ENCODE measurements at places on chromosomes 2 and 18.

DNA sequence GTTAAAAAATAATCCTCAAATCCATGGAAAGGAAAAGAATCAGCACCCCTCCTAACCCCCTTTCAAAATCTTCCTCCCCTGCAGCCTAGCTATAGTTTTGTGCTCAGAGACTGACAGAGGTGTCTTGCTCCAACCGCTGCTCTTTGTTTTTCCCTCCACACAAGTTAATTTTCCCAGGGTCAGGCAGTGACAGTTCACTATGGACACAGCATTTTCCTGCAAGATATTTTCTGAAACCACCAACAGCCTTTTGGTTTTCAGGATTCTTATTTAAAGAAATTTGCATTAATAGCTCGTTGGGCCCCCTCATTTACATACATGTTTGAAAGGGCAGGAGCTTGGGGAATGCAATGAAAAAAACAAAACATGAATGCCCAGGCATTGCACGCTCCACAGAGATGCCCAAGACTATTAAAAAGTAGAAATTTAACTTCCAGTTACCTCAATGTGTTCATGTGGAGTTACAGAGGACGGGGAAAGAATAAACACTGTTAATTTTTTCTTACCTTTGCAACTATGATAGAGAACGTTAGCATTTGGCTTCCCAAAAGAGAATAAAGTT is 71.4 kb upstream of the CXCR4 start:
- DNase-seq = no peak

DNA sequence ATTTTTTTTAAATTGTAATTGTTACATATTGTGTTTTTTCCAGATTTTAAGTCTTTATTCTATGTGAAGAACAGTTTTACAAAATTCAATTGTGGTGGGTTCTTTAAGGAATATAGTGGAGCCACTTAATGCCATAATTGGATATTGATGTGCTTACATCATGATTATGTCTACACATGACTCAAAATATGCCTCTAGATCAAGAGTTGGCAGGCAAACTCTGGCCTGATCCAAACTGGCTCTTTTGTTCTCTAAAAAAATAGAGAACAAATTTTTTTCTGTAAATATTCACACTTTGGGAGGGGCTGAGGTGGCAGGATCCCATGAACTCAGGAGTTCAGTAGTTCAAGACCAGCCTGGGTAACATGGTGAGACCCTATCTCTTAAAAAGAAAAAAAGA is 8.3 kb downstream of the EHBP1 start:
- DNase-seq = no peak

DNA sequence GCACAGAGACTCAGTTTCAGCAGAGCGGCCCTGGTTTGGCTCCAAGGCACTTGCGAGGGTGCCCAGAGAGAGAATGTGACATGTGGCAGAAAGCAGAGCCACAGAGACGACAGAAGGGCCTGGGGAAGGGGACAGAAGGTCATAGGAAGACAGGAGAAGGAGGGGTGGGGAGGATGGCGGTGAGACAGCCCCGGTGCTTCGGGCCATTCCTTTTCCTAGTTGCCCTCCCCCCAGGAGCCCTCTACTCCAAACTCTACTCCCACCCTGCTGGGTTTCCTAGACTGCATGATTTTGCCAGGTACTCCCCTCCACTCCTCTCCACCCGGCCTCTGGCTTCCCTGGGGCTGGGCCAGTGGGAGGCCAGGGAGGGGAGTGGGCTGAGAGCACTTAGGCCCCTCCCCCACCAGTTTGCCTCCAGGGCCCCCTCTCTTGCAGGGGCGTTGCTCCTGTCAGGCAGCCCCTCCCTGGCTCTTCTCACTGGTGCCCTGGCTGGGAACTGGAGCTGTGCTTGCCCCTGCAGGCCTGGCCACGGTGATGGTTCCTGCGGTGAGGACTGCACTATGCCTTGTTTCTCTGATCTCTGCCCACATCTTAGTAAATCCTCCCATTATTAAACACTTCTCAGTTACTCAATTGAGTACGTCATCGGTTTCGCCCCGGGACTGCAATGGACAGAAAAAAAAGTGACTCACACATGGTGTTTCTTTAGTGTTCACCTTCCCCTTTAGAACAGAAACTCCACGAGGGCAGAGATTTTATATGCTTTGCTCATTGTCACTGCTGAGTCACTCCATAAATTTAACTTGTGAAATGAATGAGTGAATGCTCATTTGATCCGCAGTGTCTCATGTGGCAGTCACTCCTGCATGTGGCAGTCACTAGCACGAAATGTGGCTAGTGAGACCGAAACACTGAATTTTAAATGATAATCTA is 58.7 kb upstream of the SP3 start:
- no peak for DNase-seq

GRCh38 chr2:55047677-55048299 is 2.5 kb downstream of the RTN4 start:
- DNase-seq = no peak

DNA sequence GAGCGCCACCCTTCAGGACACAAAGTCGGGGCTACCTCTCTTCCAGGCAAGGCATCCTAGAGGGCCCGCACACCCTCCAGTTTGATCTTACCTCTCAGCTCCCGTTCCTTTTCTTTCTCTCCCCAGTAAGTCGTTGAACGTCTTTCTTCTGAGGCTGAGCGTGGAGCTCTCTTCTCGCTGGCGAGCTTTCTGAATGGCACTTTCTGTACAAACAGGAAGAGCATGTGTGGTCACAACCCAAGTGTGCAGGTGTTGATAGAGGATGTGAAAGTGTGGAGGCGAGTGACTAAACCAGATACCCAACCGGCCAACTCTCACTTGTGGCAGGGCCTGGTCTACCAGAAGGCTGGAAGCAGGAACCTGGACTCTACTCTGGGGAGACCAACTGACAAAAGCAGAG is at the start of gene AFF3:
TSS of gene AFF3 (minus strand) at position 198 of the 400 bp plus-strand sequence. CDS start 38,136 bp downstream, outside the sequence.
- no peak for DNase-seq

DNA sequence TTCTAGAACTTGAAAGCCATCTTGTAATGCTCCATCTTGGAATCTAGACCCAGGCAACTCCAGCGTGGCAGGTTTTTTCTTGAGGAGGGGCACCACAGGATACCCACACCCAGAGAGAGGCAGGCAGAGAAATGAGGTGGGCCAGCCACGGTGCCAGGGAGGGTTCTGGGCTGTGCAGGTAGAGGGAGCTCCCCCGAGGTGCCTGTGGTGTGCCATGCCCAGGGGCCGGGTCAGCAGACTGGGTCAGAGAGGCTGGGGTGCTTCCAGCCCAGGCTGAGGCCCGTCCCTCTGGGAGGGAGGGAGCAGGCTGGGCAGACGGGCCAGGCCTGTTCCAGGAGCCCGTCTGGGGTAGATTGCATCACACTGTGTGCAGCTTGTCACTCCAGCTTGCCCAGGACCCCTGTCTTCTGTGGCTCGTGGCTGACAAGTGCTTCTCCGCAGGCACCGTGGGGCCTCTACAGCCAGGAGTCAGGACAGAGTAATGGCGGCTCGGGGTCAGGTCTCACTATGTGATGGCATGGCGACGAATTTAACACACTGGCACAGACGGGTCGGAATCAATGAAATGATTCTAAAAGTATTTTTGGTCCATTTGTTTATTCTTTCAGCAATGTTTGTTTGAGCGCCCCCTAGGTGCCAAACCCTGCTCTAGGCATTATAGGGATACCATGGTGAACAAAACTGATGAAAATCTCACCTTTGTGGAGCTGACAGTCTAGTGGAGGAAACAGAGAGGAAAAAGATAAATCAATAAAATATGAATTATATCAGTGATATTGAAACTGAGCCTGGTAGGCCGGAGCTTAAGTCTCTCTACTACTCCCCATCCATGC is 144.0 kb downstream of the ACOXL start:
- no peak for DNase-seq

DNA sequence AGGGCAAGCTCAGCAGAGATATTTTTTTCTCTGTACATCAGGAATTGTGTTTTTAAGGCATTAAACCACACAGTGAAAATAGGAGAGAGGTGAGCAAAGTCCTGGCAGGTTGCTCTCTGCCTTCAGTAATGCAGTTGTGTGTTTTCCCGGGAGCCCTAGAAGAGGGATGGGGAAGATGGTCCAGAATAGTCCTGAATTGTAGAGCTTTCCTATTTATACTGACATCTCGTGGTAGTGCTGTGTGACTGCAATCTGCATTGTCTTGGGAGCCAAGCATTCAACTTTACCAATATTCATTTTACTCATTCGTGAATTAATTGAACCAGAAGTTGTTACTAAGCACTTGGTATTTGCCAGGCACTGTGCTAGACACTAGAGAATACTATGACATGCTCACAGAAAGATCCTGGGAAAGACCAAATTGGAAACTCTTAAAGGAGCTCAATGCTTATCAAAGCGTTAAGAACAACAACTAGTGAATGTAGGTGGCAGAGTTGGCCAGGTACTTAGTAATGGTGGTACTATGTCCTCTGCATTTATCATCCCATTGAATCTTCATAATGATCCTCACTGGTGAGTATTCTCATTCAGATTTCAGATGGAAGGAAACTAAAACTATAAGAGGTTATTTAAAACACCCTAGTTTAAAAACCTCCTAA is 214.6 kb downstream of the TRIB2 start:
- DNase-seq = no peak

DNA sequence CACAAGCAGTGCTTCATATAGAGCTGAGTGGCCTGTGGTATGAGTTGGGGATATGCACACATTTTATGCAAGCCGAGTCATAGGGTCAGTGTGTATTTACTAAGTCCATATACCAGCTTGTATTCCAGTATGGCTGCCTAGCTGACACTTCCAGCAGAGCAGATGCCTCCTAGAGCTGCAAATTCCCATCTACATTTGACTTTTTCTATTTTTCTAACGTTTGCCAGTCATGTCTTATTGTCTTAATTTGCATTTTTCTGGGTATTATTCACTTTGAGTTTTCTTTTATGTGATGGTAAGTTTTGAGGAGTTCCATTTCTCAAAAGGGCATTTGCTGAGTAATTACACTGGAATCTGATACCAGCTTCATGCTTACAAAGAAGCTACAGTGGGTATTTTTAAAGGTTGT is 334.5 kb upstream of the CDH2 start:
- DNase-seq = no peak

All from stimulated activated CD4-positive, alpha-beta T cell treated with anti-CD3 and anti-CD28 coated beads, Interleukin-15, amount 100 ng/mL, for 1 hour (primary cell).